Sigmoid colon (tissue), 7 donors: ENCODE measurements at places on chromosomes 6 and 20.

DNA sequence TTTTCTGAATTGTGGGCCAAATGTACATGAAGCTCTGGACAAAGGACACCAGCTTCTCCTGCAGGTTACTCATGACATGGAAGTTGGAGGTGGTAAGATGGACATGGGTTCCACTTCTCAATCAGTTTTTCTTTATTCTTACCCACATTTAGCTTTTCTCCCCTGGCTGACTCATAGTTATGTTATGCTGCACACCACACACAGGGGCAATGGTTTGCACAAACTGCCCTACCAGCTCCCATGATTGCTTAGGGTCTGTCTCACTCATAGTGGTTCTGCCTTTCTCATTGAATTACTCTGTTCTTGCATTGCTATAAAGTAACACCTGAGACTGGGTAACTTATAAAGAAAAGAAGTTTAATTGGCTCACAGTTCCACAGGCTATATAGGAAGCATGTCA, 4.5 kb upstream of the CD109 start:
- no peak for DNase-seq

- DNase-seq = no peak
Measured at GRCh38 chr6:18078866-18079265, 43.6 kb downstream of the NHLRC1 start.

GRCh38 chr20:36919715-36920333, 31.7 kb downstream of the SAMHD1 start:
- DNase-seq = no peak

DNA sequence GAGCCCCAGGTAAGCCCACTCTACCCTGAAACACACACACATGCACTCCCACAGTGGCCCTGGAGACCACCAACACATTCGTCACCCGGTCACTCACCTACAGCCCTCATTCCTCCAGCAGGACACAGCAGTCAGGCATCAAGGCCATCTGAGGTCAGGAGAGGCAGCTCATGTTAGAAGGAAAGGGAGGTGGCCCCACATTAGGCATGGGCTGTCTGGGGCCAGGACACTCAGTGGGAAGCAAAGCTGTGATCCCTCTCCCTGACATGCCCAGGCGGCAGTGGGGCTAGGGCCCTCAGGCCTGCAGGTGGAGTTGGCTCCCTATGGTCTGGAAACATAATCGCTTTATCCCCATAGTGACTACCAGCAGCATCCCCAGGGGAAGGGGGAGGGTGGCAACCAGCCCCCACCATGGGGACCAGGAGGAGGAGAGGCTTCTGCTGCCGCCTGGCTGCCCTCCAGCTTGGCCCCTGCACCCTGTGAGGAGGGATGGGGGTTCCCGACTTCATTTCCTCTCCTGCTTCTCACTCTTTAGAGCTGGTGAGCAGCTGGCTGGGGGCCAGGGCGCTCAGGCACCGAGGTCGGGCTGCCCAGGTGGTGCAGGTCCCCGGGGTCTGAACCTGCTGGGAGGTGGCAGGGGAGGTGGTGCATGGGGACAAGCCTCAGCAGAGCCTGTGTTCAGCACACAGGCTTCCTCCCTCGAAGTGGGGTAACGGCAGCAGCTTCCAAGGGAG, 76.6 kb upstream of the CST7 start:
- peak; percentile 56 for DNase-seq

GRCh38 chr20:57990396-57990987, 238.0 kb downstream of the ANKRD60 start:
- no peak for DNase-seq

GRCh38 chr6:53518862-53519261, 26.0 kb downstream of the GCLC start:
- no peak for DNase-seq

- no peak for DNase-seq
Measured at GRCh38 chr20:48532028-48532427, 295.8 kb downstream of the PREX1 start.
